Left kidney (tissue), 8 donors: ENCODE measurements at places on chromosomes 1 and 21.

GRCh38 chr1:154697710-154698109, 89.7 kb upstream of the ADAR start:
- DNase-seq = no peak

DNA sequence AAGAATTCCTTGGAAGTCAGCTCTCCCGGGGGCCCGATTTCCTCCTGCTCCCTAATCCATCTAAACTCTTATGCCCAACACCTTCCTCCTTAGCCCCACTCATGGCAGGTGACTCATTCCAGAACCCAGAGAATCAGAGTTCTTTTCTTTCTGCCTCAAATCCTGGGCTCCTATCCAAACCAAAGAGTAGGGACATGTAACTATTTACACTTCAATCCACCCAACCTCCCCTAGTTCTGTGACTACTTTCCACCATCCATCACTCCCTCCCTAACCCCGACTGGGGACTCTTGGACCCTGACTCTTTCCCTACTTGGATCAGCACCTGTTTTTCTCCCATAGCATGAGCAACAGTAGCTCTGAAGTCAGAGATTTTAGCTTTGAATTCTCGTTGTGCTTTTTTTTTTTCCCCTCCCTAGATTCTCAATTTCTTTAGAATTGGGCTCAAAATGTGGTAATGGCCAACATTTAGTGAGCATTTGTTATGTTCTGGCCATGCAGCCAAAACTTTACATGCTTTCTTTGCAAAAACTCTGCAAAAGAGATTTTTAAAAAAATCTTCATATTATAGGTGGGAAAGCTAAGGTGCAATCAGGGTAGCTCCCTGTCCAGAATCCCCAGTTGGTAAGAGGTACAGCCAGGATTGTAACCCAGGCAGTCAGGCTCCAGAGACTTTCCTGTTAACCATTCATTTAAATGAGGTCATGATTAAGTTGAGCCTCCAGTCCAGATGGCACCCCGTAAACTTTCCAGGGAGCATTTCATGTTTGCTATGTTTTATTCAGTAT, 7.5 kb upstream of the CYP4A11 start:
- no peak for DNase-seq

DNA sequence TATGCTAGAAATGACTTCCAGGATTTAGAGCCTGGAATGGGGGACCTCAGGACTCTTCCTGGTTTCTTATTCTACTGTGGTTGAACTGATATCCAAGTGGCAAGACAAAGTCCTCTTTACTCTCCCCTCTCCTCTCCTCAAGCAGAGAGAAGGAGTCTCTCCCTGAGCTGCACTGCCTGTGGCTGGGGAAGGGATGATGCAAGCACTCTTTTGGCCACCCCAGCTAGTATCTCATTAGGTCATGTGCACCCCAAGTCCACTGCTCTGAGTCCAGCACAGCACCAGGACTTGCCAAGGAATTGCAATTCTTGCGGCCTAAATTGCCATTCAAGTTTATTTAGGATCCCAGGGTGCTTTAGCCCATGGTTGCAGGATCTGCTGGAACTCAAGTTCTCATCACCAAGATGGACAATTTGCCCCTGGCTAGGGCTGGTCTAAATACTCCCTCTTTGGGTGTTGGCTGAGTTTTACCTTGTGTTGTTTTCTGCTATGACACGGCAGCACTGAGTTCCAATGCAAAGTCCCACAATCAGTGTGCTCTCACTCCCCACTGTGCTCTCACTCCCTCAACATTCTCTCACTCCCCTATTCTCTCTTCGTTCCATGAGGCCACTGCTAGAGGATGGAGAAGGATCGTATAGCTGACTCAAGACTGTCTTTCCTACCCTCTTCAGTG, 172.2 kb downstream of the TM2D1 start:
- DNase-seq = no peak

GRCh38 chr1:75308365-75308764, 174.2 kb downstream of the LHX8 start:
- no peak for DNase-seq

GRCh38 chr1:94772845-94773244, 47.3 kb upstream of the SLC44A3 start:
- DNase-seq = no peak

DNA sequence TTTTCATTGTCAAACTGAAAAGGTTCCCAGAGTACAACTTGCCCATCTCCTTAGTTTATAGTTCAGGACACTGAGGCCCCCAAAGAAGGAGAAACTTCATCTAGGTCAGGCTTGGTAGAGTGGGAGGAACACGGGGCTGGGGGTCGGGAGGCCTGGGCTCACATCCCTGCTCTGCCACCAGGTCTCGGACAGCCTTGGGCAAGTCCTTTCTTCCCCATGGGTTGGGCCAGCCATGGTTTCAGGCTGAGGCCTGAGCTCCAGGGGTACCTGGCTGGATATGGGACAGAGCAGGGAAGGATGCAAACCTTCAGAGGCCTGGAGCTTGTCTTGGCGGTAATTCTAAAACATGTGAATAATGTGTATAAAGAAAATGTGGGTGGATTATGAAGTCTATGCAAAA, 17.0 kb downstream of the FOXO6 start:
- no peak for DNase-seq

- DNase-seq = no peak
Measured at GRCh38 chr21:46022551-46023525, 41.3 kb downstream of the COL6A1 start.

DNA sequence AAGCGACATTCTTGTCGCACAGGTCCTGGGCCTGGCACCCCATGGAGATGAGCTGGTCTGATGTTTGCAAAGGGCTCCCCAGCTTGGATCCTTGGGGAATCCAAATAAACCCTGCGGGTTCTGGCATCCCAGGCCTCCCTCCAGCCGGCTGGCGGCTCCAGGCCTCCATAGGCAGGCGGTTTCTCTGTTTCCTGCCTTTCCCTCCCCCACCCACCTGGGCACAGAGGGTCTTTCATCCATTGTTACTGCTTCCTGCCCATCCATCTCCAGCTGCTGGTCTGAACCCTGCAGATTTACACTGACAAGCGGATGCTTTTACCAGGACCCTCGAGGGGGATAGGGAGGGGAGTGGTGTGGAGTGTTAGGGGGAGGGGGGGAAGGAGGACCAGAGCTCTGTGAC, 39.1 kb upstream of the ID3 start:
- DNase-seq = no peak

- DNase-seq = no peak
Measured at GRCh38 chr1:232501854-232502253, 128.1 kb downstream of the SIPA1L2 start.

DNA sequence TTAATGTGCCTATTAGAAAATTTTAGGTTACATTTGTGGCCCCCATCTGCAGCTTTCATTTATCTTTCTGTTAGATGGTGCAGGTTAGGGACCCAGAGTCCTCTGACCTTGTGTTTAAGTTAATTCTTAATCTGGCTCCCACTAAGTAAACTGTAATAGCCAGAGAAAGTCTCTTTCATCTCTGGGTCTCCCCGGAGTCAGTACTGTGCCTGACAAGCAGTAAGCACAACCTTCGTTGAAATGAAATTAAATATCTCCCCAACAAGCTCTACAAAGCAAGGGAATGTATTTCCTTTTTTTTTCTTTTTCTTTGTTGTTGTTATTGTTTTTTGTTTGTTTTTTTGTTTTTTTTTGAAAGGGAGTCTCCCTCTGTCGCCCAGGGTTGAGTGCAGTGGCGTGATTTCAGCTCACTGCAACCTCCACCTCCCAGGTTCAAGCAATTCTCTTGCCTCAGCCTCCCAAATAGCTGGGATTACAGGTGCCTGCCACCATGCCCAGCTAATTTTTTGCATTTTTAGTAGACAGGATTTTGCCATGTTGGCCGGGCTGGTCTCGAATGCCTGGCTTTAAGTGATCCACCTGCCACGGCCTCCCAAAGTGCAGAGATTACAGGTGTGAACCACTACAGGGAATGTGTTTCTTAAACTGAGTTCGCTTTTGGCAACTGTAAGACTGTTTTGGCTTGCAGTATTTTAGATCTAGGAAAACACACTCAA, 81.6 kb downstream of the HHIPL2 start:
- no peak for DNase-seq

DNA sequence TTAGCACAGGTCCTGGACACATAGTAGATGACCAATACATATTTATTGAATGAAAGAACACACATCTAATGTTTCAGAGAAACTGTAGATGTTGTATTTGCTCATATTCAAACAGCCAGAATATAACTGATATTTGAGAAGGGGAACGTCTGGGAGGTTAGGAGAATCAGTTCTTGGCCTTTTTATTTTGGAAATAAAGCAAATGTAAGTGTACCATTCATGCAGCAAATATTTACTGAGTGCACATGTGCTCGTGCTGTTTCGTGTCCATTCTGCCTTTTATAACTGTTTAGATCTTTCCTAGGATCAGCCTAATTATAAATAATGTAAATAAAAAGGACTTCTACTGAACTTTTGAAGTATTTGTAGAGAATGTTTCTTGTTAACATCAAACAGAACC, 103.8 kb downstream of the GREM2 start:
- no peak for DNase-seq

GRCh38 chr1:31296486-31297276, at the start of the genes SNRNP40 and ZCCHC17:
Gene SNRNP40 (minus strand): TSS chr1:31296788. CDS start chr1:31296751, 37 bp downstream.
Gene ZCCHC17 (plus strand): TSS chr1:31297032. CDS start chr1:31310099, 13,067 bp downstream.
- DNase-seq = peak; percentile 100
